ENCODE measurements at places on chromosomes 4 and X.

GRCh38 chrX:31845003-31845402 lies 773.2 kb upstream of the FTHL17 start:
- no peak for DNase-seq

DNA sequence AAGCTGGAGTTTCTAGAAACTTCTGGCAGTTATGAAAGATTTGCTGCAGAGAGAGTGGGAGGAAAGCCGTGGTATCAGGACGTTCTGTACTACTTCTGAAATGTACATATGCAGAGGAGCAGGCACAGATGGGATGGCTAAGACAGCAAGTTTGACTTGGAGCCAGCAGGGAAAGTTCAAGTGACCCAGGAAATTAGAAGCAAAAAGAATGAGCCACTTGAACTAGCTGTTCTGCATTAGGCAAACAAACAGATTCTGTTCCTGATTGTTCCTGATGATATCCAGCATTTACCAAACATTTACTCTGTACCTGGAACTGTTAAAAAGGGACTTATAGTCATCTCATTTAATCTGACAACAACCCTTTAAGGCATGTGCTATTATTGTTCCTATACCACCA lies 41.4 kb upstream of the CXCL13 start:
- DNase-seq, result no peak

DNA sequence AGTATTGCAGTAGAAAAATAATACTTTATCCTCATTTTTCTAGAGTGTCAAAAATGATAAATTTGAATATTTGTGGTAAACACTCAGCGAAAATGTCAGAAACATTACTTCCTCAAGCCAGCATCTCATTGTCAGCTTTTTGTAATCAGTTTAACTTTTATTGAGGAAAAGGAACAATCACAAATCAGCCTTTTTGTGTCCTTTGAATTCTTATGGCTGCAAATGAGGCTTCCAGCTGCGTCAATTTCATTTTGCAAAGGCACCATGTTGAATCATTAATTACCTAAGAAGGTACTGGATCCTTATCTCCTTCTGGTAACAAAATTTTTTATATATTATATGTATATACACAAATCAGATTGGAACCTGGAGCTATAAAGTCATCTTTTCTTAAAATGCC lies 442.6 kb upstream of the CPEB2 start:
- DNase-seq, result no peak

GRCh38 chrX:125291124-125291523 lies 28.5 kb upstream of the TEX13C start:
- DNase-seq, result no peak

GRCh38 chr4:83516042-83516772 lies 19.7 kb upstream of the GPAT3 start:
- peak; percentile 98 for DNase-seq

- no peak for DNase-seq
Measured at GRCh38 chr4:98963538-98964433, 31.7 kb upstream of the METAP1 start.

- no peak for DNase-seq
Measured at GRCh38 chr4:80185787-80186548, 11.3 kb upstream of the PRDM8 start.
